ENCODE measurements at places on chromosomes 5 and 9. TPM values are rescaled to one million over a fixed set of nuclear protein-coding genes. Genes with fewer than 3 reads are reported as not detected.

DNA sequence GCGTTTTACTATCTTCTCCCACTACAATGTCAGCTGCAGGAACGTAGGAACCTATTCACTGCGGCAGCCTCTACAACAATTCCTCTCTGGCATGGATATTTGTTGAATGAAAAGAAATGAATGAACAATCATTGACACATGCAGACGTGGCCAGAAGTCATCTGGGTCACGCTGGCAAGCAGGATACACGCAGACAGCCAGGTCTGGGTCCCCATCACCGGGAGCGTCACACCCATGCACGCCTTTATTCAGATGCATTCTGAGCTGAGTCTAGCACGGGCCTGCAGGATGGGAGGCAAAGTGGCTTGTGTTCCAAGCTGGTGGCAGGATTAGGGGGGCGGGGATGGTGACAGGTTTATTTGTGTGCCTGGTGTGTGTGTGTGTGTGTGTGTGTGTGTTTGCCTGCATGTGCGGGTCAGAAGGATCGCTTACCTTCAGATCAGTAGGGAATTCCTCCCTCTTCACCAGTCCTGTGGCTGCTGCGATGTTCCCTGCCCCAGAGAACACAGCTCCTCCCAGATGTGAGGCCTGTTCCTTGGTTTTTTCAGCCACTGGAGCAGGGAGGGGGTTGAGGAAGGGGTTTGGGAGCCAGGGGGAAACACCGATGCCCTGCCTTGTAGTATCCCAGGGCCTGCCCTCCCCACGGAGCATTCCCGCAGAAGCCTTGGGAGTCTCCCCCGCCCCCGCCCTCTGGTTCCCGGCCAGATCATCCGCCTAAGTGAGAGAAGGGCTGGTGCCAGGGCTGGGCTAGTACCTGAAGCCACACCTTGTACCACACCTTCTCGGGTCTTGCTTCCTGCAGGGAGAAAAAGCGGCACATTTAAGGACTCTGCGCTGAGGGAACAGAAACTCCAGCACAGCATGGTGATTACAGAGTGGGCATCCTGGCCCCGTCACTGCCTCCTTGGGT is 4.1 kb downstream of the SNCB start:
- peaks cover 45% of the 10 kb centered on the region for H3K4me1 ChIP-seq
- no peak for DNase-seq
- H3K36me3 ChIP-seq: no peaks in the 10 kb centered on the region
- H3K27ac ChIP-seq: no peak overlapping the region
- H3K27me3 ChIP-seq: peaks cover 20% of the 10 kb centered on the region

OR1Q1 gene
- not detected for polyA plus RNA-seq

GRCh38 chr5:145855763-145856267 is 17.0 kb downstream of the GRXCR2 start:
- no peak for DNase-seq
- peaks cover 22% of the 10 kb centered on the region for H3K4me1 ChIP-seq
- no peaks in the 10 kb centered on the region for H3K36me3 ChIP-seq
- peak overlapping the region; percentile 63 for H3K27ac ChIP-seq

- DNase-seq: no peak
- H3K36me3 ChIP-seq: no peaks in the 10 kb centered on the region
- H3K4me1 ChIP-seq: no peaks in the 10 kb centered on the region
- peaks cover 32% of the 10 kb centered on the region for H3K27me3 ChIP-seq
- no peak overlapping the region for H3K4me3 ChIP-seq
Observed at GRCh38 chr9:134502266-134502791, 139.3 kb upstream of the COL5A1 start.

GRCh38 chr5:156505101-156505500 is 178.1 kb downstream of the SGCD start:
- no peaks in the 10 kb centered on the region for H3K4me1 ChIP-seq
- no peaks in the 10 kb centered on the region for H3K27me3 ChIP-seq

- no peak overlapping the region for H3K4me3 ChIP-seq
- no peaks in the 10 kb centered on the region for H3K36me3 ChIP-seq
- no peak overlapping the region for H3K27ac ChIP-seq
- peaks cover 15% of the 10 kb centered on the region for H3K27me3 ChIP-seq
- no peak for DNase-seq
Observed at GRCh38 chr5:157578079-157578780, 2.7 kb upstream of the ADAM19 start.

- DNase-seq: no peak
- no peaks in the 10 kb centered on the region for H3K4me1 ChIP-seq
- H3K27ac ChIP-seq: no peak overlapping the region
- H3K27me3 ChIP-seq: no peaks in the 10 kb centered on the region
- no peaks in the 10 kb centered on the region for H3K36me3 ChIP-seq
Observed at GRCh38 chr9:3497857-3498256, 27.9 kb downstream of the RFX3 start.

- H3K4me3 ChIP-seq: no peak overlapping the region
- H3K27ac ChIP-seq: no peak overlapping the region
- H3K27me3 ChIP-seq: no peaks in the 10 kb centered on the region
- no peak for DNase-seq
- H3K4me1 ChIP-seq: no peaks in the 10 kb centered on the region
- H3K36me3 ChIP-seq: no peaks in the 10 kb centered on the region
Observed at GRCh38 chr5:144368556-144368955, 197.9 kb downstream of the KCTD16 start.

DNA sequence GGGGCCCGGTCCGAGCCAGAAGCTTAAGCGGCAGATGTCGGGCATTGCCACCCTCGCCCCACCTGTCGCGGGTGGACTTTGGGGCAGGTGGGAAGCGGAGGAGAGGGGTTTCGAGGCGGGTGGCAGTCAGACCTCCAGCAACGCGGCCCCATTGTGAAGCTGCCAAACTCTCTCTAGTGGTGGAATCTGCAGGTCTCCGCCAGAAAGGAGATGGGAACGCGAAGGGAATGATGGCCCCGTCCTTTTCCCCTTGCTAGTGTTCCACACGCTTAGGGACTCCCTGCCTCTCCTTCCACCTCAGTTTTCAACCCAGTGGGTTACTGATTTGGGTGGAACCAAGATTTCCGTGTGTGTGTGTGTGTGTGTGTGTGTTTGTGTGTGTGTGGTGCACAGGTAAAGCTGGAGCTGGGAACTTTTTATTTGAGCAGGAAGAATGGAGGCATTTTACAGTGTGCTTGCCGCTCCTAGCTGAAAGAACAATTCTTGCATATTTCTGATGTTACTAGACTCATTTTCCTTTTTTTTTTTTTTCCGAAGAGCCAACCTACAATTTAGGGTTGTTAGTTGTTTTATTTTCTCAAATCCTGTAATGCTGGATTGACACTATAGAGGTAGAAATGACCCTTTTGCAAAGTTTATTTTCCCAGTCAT is 1.3 kb downstream of the MACIR start:
- no peak for DNase-seq
- no peaks in the 10 kb centered on the region for H3K36me3 ChIP-seq
- peak overlapping the region; percentile 93 for H3K4me3 ChIP-seq
- peaks cover 4% of the 10 kb centered on the region for H3K4me1 ChIP-seq
- H3K27me3 ChIP-seq: no peaks in the 10 kb centered on the region

- H3K4me1 ChIP-seq: no peaks in the 10 kb centered on the region
- H3K27me3 ChIP-seq: no peaks in the 10 kb centered on the region
- no peak for DNase-seq
- no peak overlapping the region for H3K4me3 ChIP-seq
- no peak overlapping the region for H3K27ac ChIP-seq
Observed at GRCh38 chr5:147226512-147226911, 8.3 kb upstream of the STK32A start.

GRCh38 chr9:9778293-9778692 is 834.5 kb downstream of the PTPRD start:
- no peaks in the 10 kb centered on the region for H3K4me1 ChIP-seq
- no peaks in the 10 kb centered on the region for H3K27me3 ChIP-seq
- H3K36me3 ChIP-seq: no peaks in the 10 kb centered on the region

DNA sequence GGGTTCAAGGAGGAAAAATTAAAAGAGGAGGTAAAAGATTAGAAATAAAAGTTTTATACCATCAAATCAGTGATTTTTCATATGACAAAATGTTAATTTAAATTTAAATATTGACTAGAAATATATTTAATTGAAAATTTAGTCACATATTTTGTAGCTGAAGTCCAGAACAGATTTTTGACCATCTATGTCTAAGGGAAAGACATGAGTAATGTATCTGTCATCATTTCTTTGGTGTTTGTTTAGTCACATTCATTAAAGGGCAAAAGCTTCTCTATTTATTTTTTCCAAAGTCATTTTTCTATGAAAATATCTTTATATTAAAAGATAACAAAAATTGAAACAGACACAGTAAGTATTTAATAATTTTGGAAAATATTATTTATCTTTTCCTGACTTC is 252.0 kb upstream of the ISL1 start:
- DNase-seq: no peak
- H3K36me3 ChIP-seq: no peaks in the 10 kb centered on the region
- no peaks in the 10 kb centered on the region for H3K4me1 ChIP-seq

- no peaks in the 10 kb centered on the region for H3K36me3 ChIP-seq
- H3K27ac ChIP-seq: no peak overlapping the region
- H3K4me3 ChIP-seq: no peak overlapping the region
- H3K27me3 ChIP-seq: no peaks in the 10 kb centered on the region
- DNase-seq: no peak
Observed at GRCh38 chr9:5004481-5004880, 19.4 kb downstream of the JAK2 start.

NR5A1 gene
- not detected for polyA plus RNA-seq

GCNT1 gene
- polyA plus RNA-seq: 7.5 TPM
